ENCODE measurements at places on chromosomes 7 and 10.
A peak's percentile ranks its signal among the peaks of the same experiment; 100 is the strongest.

DNA sequence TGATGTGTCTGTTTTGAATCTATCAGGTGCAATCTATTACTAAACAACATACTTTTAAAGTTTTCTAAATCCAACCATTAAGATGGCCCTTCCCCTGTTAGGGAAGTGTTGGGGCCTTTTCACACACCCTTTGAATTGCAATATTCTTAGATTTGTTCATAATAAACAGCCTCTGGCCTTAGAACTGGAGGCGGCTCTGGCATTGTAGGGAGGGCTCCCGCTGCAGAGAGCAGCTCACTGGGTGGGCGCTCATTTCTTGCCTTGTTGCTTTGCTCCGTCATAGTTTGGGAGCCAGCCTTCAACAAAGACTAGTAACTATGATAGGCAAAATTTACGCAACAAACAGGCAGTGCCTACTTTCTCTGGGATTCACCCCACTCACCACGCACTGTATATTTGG lies 4.2 kb upstream of the HOXA10 start:
- DNase-seq: no peak

- DNase-seq: no peak
Measured at GRCh38 chr7:35658606-35659201, 36.2 kb downstream of the HERPUD2 start.

DNA sequence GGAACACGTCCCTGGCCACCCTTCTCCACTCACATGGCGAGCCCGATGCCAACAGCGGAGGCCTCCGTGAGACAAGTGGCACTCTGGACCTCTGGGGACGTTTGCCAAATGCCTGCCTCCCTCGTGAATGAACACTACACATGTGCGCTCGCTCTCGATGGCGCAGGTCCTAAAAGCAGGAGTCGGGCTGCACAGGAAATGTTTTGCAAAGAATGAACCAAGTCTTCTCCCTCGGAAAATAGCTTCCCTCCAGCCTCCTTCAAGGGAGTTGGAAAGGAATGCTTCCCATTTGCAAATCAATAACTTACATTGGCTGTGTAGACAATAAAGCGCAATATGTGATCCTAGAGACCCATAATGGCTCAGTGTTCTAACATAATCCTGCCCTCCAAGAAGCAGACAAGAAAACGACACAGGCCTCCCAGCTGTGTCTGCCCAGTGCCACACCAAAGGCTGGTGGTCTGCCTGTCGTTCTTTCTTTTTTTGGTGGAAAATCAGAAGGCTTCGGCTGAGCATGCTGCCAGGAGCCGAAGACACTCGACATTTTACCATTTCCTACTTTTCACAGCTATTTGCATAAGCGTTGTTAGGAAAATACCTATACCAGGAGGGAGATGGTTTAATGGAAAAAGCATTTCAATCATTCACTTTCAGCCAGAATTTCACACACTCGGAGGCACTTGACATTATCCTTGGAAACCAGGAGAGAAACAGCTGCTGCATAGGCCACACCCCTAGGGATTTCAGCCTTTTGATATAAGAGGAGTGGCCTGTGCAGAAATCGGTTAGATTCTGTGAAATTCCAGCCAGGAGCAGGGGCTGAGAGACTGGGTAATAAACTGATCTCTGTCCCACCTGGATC lies 38.4 kb downstream of the ATXN7L1 start:
- DNase-seq: no peak

GRCh38 chr7:82760831-82761230 lies 317.3 kb upstream of the CACNA2D1 start:
- DNase-seq: no peak

GRCh38 chr7:81584667-81585066 lies 185.2 kb downstream of the HGF start:
- DNase-seq: no peak

- no peak for DNase-seq
Measured at GRCh38 chr7:56033671-56034432, 17.4 kb downstream of the PSPH start.

DNA sequence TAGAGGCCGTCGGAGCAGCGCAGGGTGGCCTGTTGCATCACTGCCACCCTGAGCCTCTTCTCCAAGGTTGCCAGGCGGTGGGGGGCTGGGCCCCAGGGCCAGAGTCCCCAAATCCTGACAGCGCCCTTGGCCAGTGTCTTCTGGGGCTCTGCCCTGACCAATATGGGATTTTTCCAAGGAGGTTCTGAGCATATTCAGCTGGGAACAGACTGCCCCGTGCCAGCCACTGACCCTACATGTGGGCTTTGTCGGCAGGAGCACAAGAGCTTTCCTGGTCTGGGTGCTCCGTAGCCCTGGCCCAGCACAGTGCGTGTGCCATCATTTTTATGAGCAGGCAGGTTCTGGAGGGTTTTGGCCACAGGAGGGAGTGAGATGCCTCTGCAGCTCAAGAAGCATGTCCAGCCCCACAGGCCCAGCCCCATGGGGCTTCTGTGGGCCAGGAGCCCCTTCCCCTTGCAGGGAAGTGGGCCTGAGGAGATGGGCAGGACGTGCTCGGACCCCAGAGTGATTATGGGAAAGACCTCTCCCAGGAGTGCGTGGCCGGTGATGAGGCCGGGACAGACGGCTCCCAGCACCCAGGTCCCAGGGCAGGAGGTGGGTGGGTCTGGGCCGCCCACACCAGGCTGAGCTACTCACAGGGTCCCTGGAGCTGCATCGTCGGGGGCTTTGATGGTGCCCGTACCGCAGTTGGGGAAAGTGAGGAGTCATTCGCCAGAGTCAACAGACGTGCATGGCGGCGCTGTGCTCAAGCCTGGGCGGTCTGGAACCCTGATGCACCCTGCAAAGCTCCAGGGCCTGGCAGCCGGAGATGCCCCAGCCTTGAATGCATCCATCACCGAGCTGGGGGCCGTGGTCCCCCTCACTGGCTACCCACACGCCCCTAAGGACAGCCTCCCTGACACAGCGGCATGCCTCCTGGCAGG lies 66.6 kb downstream of the PWWP2B start:
- DNase-seq: no peak

GRCh38 chr10:70234668-70235447 lies 1.6 kb upstream of the PPA1 start:
- peak; percentile 27 for DNase-seq

GRCh38 chr10:30897547-30897946 lies 134.1 kb downstream of the ZNF438 start:
- DNase-seq: no peak

DNA sequence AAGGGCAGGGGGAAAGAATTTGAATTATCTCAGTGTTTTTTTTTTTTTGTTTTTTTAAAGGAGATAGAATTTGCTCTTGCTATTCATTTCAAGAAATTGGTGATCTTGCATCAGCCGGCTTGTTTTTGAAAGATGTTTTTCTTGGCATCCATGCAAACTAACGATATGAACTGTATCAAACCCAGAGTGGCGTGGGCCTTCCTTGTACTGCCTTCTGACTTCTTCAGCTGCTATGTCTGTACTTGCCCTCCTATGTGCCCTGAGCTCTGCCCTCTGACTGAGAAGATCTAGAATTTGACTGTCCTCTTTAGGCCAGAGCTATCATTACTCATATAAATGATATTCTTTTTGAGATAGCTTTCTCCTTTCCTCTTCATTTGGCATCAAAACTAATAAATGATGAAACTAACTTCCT lies 183.1 kb downstream of the EXOC4 start:
- DNase-seq: peak; percentile 54

- no peak for DNase-seq
Measured at GRCh38 chr7:82714883-82715282, 271.3 kb upstream of the CACNA2D1 start.

DNA sequence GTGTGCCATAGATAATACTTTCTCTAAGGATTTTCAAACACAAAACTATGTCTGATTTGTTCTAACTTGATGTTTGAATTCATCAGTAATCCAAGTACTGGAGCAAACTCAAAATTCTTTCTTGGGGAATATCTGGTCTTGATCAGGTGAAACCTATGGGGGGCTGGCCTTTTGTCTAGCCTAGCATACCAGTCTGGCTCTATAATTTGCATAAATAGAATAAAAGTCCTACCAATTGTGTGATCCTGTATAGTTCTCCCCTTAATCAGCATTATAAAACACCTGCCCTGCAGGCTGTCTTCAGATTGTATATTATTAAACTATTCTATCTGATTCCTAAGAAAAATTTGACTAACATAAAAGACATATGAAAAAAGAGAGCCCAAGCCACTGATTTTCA lies 233.8 kb upstream of the LRRN3 start:
- no peak for DNase-seq

GRCh38 chr10:1203216-1203615 lies 147.0 kb downstream of the WDR37 start:
- no peak for DNase-seq

- no peak for DNase-seq
Measured at GRCh38 chr10:61883371-61884025, 18.0 kb upstream of the ARID5B start.

GRCh38 chr10:60877061-60877776 lies 66.8 kb downstream of the RHOBTB1 start:
- no peak for DNase-seq

DNA sequence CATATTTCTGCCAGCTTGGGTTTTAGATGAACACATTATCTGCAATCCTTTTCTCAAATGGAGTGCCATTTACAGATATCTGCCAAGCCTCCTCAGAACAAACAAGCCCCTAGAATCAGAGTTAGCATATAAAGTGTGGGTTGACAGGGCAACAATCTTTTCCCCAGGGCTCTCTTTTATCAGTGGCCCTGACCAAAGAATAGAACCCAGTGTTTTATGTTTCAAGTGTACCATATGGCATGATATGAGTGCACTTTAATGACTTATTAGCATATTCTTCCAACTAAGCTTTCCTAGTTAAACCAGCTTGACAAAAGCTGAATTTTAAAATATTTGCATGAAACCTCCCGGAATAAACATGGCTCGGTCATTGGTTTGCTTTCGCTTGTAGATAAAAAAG lies 57.3 kb downstream of the EVX1 start:
- no peak for DNase-seq

DNA sequence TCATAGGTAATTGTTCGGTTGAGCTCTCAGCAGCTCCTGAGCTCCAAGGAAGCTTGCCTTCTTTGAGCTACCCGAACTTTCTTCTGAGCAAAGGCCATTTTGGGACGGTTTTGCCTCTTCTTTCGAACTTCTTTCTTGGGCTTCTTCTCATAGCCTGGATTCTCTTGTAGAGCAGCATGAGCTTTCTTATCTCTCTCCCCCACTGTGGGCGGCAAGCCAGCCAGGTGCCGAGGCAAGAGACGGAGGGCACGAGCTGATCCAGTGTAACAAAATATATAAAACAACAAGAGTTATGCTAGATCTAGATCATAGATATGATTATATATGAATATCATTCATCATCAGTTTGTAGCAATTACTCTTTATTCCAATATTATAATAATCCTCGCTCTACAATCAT lies 16.5 kb upstream of the KNDC1 start:
- no peak for DNase-seq

DNA sequence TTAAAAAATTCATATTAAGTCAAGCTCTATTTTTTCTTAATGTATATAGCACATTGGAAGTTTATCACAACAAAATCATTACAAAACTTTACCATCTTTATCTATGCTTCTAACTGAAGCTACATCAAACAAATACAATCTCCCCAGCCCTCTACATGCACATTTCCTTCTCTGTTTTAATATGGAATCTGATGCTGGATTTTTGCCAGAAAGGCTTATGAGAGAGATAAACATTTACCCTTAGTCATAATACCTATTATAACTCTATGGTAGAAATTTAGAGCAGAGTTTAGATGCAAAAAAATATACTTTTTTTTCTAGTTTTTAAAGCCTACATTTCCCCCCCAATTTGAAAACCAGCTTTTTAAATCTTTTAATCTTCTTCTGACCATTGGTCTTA lies 1198.6 kb downstream of the GATA3 start:
- no peak for DNase-seq

- no peak for DNase-seq
Measured at GRCh38 chr10:96230527-96230926, 40.8 kb downstream of the BLNK start.

GRCh38 chr7:75937958-75938786 lies 23.2 kb downstream of the POR start:
- peak; percentile 88 for DNase-seq

DNA sequence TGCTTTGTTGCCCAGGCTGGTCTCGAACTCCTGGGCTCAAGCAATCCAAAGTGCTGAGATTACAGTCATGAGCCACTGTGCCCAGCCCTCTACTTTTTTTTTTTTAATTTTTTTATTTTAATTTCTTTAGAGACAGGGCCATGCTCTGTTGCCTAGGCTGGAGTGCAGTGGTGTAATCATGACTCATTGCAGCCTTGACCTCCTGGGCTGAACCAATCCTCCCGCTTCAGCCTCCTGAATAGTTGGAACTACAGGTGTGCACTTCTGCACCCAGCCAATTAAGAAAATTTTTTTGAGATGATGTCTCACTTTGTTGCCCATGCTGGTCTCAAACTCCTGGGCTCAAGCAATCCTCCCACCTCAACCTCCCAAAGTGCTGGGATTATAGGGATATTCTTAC lies 528.6 kb downstream of the GATA3 start:
- no peak for DNase-seq

DNA sequence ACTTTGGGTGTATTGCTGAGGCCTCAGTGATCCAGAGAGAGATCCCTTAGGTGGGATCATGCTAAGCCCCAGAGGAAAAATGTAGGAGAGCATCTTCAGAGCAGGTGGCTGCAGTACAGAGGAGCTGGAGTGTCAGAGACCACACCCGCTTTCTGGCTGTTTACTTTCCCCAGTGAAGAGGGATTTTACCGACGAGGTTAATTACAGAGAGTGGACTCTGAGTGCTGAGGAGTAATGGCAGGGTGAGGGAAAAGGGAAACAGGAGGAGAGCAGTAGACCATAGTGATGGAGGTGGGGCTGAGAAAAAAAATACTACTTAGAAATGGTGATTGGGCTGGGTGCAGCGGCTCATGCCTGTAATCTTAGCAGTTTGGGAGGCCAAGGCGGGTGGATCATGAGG lies 43.3 kb upstream of the HBP1 start:
- DNase-seq: no peak
